Iris pigment epithelial cell (primary cell): ENCODE measurements at places on chromosomes 1 and 21.

- no peak for DNase-seq
These were observed 19.3 kb upstream of the PSMD4 start for GRCh38 chr1:151235235-151235634.

- DNase-seq, result peak; percentile 41
These were observed 11.3 kb downstream of the C1orf116 start for GRCh38 chr1:207021139-207021861.

DNA sequence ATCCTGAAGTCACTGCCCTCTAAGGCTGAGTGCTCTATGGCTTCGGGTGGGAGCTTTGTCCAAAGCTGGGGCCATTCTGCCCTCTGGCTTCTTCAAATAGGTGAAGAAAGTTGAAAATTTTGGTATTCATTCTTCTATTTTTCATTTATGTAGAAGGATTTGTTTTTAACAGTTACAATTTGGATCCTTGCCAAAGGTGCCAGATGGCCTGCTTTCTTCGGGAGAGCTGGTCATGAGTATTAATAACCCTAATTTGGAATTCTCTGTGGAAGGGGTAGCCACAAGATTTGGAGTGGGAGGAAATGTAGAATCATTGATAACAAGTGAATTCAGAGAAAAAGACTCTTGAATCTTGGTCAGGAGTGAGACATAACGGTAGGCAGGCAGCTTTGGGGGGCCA, 370.4 kb upstream of the ST6GALNAC5 start:
- DNase-seq, result no peak

DNA sequence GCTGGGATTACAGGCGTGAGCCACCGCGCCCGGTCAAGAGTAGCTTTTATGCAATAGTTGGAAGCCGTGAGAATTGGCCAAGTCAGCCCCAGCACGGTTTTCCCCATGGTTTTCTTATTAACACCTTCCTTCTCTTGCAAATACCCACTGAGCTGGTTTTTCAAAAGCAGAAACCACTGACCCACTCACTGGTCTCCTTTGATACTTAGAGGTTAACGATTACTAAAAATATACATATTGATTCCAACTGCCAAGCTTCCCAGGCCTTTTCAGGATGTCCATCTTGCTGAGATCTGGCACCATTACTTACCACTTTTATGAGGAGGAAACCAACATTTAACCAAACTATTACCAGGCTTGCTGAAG, 25.9 kb upstream of the TARDBP start:
- no peak for DNase-seq

GRCh38 chr1:180515857-180516388, 13.5 kb upstream of the ACBD6 start:
- peak; percentile 76 for DNase-seq

GRCh38 chr1:42163536-42164503, 725 bp downstream of the GUCA2A start:
- DNase-seq, result no peak

GRCh38 chr1:167532964-167533824, 14.9 kb upstream of the CD247 start:
- DNase-seq, result no peak

DNA sequence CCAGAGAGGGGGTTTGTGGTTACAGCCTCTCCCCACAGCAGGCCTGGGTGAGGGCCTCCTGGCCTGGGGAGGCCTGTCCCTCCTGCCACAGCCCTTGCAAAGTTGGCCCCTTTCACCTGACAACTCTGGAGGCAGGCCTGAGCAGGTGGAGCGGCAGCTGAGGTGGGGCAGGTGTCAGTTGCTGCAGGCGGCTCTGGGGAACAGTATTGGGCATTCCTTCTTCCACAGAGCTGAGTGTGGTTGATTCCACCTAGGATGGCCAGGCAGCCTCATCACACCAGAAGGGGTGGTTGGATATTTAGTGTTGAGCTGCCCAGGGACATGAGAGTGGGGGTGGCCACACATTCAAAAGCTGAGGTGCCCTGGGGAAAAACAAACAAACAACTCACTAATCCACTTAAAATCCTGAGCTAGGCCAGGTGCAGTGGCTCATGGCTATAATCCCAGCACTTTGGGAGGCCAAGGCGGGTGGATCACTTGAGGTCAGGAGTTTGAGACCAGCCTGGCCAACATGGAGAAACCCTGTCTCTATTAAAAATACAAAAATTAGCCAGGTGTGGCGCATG, 31.1 kb downstream of the PIGP start:
- no peak for DNase-seq

- no peak for DNase-seq
These were observed 5.7 kb upstream of the CSTB start for GRCh38 chr21:43781846-43782245.

DNA sequence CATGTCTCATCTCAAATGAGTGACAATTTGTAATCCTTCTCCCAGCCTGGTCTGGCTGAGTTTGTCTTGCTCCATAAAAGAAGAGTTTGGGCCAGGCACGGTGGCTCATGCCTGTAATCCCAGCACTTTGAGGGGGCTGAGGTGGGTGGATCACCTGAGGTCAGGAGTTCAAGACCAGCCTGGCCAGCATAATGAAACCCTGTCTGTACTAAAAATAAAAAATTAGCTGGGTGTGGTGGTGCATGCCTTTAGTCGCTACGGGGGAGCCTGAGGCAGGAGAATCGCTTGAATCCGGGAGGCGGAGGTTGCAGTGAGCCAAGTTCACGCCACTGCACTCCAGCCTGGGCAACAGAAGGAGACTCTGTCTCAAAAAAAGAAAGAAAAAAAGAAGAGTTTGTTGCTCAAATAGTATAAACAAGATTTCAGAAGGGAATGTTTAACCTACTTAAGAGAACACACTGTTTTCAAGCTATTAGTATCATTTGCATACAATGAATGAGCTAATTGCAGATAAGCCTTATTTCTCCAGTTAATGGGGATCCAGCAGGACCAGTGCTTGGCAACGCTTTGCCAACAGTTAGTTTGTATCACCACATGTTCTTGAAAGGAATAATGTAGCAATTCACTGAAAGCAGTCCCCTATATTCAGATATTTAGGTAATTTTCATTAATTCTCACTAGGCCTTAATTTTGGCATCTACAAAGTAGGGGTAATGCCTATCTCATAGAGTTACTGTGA, 15.9 kb downstream of the KLHDC7A start:
- DNase-seq, result no peak

DNA sequence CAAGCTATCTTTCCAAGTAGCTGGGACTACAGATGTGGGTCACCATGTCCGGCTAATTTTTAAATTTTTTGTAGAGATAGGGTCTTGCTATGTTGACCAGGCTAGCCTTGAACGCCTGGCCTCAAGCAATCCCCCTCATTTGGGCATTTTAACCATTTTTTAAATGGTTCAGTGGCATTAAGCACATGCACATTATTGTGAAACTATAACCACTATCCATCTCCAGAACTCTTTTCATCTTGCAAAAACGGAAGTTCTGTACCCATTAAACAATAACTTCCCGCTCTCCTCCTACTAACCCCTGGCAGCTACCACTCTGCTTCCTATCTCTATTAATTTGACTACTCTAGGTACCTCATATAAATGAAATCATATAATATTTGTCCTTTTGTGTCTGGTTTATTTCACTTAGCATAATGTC, 4.8 kb upstream of the IL6R start:
- DNase-seq, result no peak

- peak; percentile 18 for DNase-seq
These were observed 13.8 kb downstream of the CFAP74 start for GRCh38 chr1:1989789-1990188.

DNA sequence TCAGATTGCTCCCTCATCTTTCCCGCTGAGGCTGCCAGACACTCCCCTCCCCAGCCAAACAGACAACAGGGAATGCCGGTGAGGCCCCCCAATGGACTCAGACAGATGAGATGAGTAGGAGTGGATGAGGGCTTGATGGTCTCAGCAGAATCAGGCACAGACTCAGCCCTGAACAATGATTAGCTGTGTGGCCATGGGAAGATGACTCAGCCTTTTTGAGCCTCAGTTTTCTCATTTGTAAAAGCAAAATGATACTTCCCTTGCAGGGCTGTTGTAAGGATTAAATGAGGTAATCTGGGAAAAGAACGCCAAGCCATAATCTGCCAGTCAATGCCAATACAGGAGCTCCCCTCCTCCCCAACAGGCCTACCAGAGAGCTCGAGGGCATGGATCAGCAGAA, 12.4 kb downstream of the C1orf198 start:
- DNase-seq, result peak; percentile 66

DNA sequence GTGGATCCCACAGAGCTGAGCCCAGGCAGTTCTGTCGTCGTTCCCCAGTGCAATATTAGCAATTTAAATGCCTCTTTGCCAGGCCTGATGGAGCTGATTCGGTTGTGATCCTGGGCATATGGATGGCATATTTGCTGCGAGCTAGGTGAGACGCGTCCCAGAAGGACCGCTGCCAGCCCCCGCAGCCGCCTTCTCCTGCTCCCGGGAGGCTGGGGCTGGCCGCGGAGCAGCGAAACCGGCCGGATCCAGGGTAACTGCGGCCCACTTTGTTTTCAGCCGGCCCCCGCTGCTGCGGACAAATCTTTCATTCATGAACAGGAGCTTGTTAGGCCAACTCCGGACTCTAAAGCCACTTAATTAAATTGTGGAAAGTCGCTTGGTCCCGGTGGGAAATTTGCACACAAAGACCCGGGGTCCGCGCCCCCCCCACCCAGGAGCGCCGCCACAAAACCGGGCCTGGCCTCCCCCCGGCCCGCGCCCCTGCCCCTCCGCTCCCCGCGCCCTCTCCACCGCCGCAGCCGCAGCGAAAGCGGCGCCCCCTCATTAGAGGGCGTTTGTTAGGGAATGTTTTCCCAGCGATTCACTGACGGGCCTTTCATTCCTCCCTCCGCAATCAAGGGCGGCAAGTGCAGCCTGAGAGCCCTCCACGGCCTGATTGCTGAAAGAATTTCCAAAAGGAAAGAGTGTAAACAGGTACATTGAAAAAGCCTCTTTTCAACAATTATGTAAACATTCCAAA, 383.3 kb downstream of the RRAGC start:
- no peak for DNase-seq
